Effector CD8-positive, alpha-beta T cell (primary cell): ENCODE measurements at places on chromosomes 3 and 15.

GRCh38 chr3:28669870-28670269 is 321.2 kb upstream of the AZI2 start:
- no peak for DNase-seq

GRCh38 chr3:23821858-23822257 is 16.1 kb downstream of the UBE2E1 start:
- DNase-seq: no peak

DNA sequence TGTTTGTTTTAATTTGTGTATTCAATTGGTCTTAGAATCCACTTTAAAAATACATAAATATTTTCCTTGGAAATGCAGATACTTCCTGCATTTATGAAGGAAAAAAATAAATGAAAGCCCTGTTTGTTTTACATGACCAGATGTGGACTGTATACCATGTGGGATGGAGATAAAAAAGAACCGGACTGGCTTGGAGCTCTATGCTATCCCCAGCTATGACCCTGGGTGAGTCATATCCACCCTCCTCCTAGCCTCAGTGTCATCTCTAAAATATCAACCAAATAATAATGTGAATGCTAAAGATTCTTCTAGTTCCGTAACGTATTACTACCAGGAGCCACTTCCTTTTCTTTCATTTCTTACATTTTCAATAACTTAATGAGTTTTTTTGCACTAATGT is 44.5 kb upstream of the PDZRN3 start:
- no peak for DNase-seq

DNA sequence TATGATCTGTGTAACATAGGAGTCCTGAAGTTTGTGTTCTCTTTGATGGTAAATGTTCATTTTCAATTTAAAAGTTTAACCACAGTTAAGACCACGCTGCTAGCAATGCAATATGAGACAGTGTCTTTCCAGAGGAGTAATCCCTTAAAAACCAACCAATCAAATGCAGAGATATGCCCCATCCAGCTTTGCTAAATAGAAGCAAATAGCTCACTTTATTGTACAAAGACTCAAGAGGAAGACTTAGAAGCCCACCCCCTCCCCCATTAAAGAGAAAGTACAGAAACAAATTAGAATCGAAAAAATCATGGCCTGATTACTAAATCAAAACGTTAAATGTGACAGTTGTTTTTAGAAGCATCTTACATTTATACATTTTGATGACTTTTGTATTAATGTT is 2.1 kb upstream of the ANP32A start:
- DNase-seq: no peak

DNA sequence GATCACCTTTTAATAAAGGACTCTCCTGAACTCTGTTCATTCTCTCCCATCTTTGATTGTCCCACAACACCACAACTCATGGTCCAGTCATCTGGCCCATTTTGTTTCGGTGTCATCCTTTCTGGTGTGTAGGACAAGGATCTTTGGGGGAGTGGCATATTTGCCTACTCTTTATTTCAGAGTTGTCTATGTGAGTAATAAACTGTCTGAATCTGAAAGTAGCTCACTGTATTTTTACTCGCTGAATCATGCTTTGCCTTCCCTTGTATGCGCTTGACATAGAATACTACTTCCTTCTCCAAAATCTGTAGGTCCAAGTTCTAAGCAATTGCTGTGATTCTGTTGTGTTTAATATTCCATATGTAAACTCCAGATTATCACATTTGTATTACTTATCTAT is 29.9 kb upstream of the NOX5 start:
- DNase-seq: no peak

DNA sequence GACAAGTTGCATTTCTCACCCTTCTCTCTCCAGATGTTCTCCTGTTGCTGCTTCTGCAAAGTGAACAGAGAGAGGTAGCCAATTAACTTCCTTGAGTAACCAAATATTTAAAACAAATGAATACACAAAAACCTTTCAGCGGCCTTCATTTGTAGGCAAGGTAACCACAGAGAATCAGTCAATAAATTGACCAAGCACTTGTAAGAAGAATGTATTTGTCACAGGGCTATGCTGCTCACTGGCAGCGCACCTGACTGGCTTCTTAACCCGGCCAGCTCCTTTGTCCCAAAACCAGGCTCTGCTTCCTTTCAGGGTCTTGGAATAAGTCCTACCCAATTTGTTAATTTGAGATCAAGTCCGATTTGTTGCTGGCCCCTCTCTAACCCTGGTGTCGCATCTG is 43.5 kb upstream of the STXBP5L start:
- no peak for DNase-seq

- no peak for DNase-seq
Observed at GRCh38 chr3:194556086-194557056, 69.6 kb upstream of the ATP13A3 start.

GRCh38 chr15:44550256-44550655 is 13.3 kb downstream of the EIF3J start:
- DNase-seq: no peak

DNA sequence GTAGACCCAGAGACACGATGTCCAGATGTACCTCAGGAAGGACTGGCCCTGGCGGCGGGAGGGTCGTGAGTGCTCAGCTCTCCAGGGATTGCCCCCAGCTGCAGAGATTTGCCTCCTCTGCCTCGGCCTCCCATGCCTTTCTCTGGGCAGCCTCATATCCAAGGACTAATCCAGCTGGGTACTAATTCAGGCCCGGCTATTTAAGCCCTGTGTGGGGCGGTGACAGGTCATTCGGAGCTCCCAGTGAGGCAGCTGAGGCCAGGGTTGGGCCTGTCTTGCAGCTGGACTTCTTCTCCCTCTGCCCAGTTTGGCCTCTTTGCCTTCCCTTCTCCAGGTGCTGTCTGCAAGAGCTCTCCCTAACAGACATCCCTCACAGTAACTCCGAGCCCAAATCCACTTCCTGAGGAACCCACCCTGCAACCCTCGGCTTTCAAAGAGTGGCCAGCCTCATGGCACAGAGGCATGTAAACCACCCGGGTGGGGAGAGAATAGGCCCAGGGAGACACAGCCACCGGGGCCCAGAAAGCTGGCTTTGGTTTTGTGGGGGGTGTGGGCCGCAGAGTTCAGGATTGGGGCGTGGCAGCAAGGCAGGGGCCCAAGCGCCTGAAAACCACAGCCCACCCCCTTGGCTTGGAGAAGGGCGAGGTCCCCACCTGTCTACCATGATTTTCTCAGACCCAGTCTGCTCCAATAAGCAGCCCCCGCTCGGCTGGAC is 85.8 kb downstream of the PPCDC start:
- DNase-seq: no peak

DNA sequence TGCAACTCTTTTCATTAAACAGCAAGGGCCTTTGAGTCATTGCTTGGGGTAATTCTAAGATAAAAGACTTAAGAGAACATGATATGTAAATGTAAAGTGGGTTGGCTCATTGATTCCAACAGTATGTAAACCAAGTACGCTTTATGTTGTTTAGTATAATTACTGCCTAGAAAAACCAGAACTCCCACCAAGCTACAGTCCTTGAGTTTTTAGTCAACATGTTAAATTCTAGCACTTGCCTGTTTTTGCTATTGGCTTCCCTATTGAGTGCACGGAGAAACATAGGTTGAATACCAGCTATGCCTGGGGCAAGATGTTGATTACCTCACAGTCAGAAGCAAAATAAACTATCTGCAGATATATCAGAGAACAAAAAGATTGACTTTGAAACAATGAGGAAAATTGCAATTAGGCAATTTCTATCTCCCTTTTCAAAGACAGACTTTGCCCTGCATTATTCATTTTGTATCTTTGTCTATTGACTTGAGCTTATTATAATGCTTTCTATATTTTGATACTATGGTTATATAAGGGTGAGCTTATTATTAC is 179.3 kb downstream of the ZPLD1 start:
- no peak for DNase-seq

DNA sequence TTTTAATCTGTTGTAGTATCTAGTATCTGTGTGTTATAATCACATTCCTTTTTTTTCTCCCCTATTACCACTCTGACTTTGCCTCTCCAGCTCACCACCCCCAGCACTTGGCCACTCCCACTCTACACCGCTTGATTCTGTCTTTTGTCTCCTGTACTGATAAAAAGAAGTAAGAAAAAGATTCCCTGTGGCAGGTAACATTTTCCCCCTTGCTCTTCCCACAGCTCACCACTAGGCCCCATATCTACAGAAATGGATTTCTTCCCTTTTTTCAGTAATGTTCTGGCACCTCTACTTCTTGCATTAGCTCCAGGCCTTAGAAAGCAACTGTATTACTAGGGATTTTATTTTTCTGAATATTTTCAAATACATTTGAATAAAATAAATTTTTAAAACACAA is 25.6 kb downstream of the KCNH8 start:
- no peak for DNase-seq

- DNase-seq: no peak
Observed at GRCh38 chr3:176759815-176760506, 437.3 kb downstream of the TBL1XR1 start.

- no peak for DNase-seq
Observed at GRCh38 chr15:99440551-99441443, 125.0 kb upstream of the MEF2A start.

DNA sequence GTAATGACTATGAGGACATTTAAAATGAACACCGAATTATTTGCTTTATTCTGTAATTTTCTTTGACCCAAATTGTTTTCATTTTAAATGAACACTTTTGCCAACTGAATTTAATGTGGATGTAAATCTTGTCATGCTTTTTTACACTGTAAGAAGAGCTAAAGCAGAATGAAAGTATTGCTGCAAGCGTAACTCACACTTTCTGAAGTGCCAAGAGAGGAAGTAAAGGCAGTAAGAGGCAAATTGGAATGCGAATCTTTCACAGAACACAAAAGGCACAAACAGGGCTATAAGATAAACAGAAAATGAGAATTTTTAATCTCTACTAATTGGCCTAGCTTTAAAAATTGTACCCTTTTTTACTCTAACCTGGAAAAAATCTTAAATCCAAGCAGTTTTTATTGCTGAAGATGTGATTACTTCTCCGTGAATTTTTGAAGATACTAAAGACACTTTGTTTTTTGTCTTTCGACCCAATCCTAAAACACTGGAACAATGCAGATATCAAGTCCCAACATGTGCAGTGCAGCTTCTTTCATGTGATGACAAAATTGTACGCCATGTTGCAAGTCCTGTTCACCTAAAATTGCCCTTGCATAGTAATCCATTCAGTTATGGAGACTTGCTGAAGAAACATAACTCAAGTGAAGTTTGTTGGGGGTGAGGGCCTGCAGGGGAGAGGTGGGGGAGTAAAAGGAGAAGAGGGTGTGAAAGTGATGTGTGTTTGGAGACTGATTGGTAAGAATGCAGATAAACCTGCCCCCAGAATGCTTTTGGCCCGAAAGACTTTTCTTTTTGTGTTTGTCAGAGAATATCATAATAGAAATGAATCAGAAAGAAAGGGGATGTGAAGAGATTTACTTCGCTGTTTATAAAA is 1.4 kb downstream of the ARID3B start:
- DNase-seq: no peak

- DNase-seq: no peak
Observed at GRCh38 chr3:154842536-154842935, 237.6 kb upstream of the MME start.

DNA sequence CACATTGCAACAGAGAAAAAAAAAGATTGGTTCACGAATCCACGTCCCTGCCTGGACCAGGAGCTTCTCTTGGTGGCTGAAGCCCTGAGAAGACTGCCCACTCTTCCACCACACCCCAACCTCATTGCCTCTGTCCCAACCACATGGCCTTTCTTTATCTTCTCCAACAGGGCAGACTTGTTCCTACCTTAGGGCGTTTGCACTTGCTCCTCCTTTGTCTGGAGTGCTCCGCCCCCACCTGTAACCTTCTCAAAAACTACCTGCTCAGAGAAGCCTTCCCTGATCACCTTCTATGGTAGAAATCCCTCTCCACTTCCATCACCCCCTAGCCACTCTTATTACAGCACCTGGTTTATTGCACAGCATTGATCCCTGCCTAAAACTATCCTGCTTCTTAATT is 64.7 kb downstream of the ITGA11 start:
- no peak for DNase-seq

- DNase-seq: no peak
Observed at GRCh38 chr15:35007397-35007796, 19.3 kb upstream of the ZNF770 start.

DNA sequence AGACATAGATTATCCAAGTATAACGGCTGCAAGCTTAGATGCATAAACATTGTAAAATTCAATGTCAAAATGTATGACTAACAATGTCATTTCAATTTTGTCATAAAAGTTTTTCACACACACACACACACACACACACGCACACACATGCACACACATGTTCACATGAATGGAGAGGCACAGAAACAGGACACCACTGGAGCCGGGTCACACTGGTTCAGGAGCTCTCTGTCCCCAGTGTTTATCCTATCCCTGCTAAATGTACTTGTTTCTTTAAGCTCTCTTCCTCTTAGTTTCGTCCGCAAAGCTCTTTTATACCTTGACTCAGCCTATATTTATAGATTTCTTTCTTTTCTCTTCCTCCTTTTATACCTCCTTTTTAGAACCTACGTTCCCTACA is 249.9 kb downstream of the CADPS start:
- no peak for DNase-seq

GRCh38 chr3:2446146-2446545 is 347.5 kb downstream of the CNTN4 start:
- no peak for DNase-seq

DNA sequence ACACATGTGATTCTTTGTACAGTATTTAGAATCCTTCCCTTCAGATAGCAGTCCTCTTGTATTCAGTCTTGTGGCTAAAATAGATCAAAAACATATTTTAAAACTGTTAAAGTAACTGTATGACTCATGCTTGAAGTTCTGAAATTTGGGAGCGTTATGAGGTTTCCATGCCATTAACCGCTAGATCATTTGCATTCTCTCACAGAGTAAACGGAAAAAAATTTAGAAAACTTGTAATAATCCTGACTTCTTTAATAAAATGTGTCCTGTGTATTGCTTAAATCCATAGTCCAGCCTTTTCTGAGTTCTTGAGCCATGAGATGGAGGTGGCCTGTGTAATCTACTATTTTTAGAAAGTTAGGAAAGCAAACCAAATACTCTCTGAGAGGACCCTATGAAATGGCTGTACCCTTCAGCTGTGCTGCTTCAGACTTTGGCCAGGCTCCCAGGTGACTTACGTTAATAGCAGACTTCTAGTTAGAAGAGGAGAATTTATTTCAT is 33.8 kb downstream of the MBNL1 start:
- no peak for DNase-seq

- DNase-seq: no peak
Observed at GRCh38 chr3:37768107-37768809, 93.4 kb upstream of the CTDSPL start.

DNA sequence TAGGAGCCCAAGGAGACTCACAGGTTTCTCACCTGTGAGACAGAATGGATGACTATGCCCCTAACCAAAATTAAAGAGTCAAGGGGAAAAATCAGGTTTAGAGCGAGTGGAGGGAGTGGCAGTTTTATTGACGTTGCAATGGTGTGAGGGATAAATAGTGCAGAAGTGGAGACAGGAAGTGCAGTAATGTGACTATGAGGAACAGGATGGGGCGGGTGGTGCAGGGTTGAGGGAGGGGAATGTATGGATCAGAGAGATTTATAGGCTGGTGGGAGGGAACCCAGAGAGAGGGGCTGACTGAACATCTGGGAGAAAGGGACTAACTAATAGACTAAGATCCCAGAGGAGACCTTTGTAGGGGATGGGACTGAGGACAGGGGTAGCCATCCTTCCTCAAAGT is 26.5 kb downstream of the EIF2AK4 start:
- DNase-seq: no peak

- no peak for DNase-seq
Observed at GRCh38 chr3:134066158-134066541, 36.4 kb upstream of the SLCO2A1 start.
